DMS53 (cell line): ENCODE measurements at places on chromosomes 2 and 18.
A peak's percentile ranks its signal among the peaks of the same experiment; 100 is the strongest.

- DNase-seq: no peak
These were observed 108.8 kb upstream of the FOSL2 start for GRCh38 chr2:28283861-28284260.

GRCh38 chr2:95539836-95540235, 52.0 kb upstream of the TRIM43 start:
- DNase-seq: no peak

DNA sequence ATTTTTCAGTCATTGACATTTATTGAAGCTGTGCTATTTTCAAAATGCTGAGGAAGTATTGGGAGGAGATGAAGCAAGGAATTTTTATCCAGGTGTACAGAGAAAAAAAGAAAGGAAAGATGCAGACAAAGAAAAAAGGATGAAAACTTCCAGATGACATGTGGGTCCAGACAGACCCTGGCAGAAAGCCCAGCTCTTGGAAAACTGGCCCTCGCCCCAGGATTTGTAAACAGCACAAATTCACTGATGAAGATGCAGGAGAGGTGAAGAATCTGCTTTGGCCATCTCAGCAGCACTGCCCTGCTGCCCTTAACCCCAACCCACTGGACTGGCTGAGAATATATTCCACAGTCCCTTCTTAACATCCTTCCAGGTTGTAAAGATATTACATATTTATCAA, 12.5 kb downstream of the TACR1 start:
- no peak for DNase-seq

DNA sequence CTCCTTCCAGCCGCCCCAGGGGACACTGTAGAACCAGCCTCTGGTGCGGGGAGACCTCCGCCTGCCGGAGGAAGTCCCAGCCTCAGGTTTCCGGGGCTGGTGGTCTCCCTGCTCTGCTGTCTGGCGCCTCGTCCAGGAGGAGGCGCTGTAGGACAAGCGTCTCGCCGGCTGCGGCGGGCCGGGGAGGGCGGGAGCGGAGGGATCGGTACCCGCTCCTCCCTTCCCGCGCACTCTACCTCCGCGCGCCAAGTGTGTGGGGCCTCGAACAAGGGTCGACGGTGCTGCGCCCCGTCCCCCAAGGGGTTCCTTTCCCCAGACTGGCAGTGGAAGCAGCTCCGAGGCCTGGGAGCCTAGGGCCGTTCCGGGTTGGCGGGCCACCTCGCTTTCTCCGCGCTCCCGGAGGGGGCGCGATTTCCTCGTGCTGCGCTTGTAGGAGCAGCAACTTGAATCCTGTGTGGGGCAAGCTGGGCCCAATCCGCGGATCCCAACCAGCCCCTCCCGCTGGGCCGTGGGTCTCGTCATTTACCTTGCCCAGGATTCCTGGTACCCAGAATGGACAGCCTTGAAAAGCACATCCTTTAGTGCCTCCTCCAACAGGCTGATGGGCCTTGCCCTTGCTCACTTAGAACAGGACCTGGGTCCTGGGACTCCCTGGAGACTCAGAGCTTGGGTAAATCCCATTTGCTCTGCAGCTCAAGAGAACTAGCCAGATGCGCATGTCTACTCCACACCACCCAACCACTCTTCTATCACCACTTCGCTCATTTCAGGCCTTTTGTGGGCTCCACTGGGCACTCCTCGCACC, 10.6 kb upstream of the HOXD4 start:
- DNase-seq: peak; percentile 95
